ENCODE measurements at places on chromosomes 13 and 19. TPM values are rescaled to one million over a fixed set of nuclear protein-coding genes. Genes with fewer than 3 reads are reported as not detected.
A peak's percentile ranks its signal among the peaks of the same experiment; 100 is the strongest.

Gene EFNB2
- total RNA-seq = 9.6 TPM

- DNase-seq = no peak
Measured at GRCh38 chr13:96967248-96967745, 27.0 kb downstream of the OXGR1 start.

DNA sequence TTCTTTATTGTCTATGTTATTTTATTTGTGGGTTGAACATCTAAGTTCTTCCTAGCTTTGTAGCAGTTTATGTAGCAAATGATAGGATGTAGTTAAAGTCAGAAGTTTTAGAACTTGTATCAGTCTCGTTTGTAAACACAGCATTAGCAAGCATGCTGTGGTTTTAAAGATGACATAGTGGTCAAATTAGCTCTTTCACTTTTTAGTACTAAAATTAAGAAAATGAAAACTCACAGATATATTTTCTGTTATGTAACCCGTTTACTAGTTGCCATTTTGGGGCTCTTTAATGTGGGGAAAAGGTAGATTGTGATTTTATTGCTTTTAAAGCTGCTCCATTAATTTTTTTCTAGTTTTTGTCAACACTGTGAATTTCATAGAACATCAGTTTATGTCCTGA, 216.5 kb downstream of the PCCA start:
- no peak for DNase-seq

DNA sequence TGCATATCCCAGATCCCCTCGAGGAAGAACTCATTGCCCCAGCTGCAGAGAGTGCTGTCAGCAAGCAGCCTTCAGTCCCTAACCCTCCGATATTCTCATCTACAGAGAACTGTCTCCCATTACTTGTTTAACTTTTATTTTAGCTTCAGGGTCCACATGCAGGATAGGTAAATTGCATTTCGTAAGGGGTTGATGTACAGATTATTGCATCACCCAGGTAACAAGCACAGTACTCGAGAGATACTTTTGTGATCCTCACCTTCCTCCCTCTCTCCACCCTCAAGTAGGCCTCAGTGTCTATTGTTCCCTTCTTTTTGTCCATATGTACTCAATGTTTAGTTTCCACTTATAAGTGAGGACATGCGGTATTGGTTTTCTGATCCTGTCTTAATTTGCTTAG, 171.5 kb upstream of the IRS2 start:
- no peak for DNase-seq

Gene LRG1
- total RNA-seq = 0.73 TPM

DNA sequence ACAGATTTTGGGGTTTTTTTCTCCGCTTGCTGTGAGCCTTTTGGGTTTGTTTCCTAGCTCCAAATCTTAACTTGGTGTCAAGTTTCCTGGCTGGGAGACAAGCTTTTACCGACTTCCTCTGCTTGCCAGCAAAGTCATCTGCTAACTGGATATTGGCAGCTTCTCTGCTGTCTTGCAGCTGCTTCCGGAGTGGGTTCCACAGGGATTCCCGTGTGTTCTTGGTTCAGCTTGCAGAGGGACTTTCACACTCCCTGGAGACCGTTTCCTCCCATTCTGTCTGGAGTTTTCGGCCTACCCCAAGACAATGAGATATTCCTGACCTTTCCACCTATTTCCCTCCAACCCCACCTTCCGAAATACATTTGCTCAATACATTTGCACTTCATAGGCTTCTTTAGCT, 2.2 kb upstream of the COLGALT1 start:
- no peak for DNase-seq

DNA sequence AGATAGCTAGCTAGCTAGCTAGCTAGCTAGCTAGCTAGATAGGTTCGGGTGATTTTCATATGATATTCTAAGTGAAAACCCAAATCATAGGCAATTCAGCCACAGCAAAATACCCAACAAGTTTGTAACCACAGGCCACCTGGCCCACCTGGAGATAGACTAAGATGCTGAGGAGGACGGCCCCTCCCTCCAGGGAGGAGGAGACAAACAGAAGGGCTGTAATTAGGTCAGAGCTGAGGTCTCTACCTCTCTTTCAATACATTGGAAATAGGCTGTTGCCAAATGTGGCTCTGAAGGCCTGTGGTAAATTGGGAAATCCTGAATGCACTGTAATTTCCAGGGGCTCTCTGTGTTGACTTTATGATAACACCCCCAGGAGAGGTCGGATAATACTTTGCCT, 382.2 kb downstream of the FGF9 start:
- no peak for DNase-seq

- DNase-seq = no peak
Measured at GRCh38 chr13:99870541-99870940, 101.0 kb downstream of the ZIC5 start.

DNA sequence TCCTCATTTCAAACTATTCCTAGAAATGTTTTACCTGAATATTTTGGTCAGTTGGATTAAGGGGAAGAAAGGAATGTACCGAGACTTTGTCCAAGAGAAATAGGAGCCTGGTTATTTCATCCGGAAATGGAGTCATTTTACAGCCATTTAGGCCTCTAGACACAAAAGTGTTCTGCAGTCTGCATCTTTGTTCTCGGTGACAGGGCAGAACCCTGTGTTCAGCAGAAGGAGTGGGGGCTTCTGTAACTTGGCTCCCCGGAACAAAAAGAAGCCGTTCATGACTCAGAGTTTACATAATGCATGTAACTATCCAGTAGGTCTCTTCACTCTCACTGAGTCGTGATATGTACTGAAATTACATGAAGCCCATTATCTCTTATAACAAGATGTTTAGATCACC, 21.6 kb upstream of the FNDC3A start:
- DNase-seq = no peak

Gene SLC25A41
- total RNA-seq = 0.16 TPM

- DNase-seq = no peak
Measured at GRCh38 chr13:101308247-101309013, 107.9 kb downstream of the NALCN start.

DNA sequence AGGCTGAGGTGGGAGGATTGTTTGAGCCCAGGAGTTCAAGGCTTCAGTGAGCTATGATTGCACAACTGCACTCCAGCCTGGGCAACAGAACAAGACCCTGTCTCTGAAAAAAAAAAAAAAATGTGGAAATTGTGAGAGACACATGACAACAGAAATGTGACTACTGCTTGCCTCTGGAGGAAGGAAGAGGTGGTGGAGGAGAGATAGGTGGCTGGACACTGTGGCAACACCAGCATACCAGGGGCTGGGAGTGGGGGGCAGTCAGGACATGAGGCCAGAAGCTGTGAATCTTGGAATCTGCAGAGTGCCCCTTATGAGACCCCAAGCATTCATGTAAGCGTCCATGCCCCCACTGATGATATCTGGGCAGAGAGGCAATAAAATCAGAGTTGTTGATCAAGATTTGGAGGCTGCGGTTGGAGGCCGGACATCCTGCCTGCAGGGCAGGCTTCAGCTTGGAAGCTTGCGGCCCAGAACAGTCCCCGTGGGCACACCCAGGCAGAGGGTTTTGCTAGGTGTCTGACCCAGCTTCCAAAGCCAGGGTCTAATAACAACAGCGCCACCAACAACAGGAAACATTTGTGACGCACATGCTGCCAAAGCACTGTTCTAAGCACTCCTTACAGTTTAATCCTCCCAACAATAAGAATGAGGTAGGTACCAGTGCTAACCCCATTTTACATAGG, 16.9 kb downstream of the FAM187B start:
- DNase-seq = peak; percentile 76

Gene MIA
- not detected for total RNA-seq
